ENCODE measurements at places on chromosomes 11 and 22.

GRCh38 chr22:24290459-24290858, 19.8 kb downstream of the SPECC1L start:
- no peak for DNase-seq

DNA sequence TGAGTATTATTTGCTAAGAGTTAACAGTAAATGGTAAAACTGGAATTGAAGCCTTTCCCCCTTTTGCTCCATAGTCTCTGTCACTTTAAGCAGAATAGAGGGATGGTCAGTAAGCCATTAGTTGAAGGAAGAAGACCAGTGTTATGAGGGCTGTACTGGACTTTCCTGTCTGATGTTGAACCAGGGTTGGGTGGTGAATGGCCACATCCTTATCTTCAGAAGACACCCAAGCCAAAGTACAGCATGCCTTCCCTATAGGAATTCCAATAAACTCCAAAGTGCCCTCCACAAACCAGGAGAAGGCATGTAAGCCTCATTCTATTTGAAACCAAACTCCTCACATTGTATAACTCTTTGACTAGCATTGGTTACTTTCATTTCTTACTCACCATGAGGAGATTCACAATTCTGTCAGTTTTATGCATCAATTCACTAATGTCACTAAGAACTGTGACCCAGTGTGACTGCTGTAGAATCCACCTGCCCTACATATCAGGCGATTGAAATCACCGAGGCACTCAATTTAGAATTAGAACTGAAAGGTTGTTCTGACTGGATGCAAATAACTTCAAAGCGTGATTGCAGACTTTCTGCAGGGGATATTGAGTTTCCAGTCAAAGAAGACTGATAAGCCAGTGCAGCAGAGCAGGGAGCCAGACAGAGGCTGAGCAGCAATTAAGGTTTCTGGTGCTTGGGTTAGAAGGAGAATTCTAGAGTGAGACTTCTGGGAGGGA, 107.1 kb upstream of the DDI1 start:
- no peak for DNase-seq

GRCh38 chr11:75560644-75561043, 1.4 kb upstream of the SERPINH1 start:
- DNase-seq: no peak

DNA sequence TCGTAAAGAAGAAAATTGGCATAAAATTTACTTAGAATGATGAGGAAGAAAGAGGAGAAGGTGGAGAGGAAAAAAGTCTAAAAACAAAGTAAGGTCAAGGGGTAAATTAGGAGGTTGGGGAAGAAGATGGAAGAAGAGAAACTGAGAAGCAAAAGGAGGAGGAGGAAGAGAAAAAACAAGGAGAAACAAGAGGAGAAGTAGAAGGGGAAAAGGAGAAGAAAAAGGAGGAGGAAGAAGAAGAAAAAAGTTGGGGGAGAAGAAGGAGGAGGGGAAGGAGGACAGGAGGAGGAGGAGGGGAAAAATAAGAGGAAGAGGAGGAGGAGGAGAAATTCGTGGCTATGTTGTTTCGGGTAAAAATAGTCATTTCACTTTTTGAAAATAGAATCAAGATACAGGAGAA, 42.4 kb downstream of the IL10RA start:
- no peak for DNase-seq

DNA sequence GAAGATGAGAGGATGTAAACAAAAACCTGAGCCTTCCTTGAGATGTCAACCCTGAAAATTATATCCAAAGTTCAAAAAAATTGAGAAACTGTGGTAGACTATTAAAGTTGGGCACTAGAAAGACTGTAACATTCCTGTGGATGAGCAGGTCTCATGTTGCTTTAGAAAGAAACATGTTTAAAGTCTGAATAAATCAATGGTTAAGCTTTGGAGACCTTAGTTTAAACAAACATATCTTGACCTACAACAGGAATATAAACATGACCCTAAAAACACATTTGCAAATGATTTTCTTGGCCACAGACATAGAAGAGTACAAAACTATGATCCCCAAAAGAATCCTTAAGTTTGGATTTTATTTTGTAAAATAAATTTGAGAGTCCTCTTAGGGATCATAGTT, 38.1 kb upstream of the PCF11 start:
- no peak for DNase-seq

DNA sequence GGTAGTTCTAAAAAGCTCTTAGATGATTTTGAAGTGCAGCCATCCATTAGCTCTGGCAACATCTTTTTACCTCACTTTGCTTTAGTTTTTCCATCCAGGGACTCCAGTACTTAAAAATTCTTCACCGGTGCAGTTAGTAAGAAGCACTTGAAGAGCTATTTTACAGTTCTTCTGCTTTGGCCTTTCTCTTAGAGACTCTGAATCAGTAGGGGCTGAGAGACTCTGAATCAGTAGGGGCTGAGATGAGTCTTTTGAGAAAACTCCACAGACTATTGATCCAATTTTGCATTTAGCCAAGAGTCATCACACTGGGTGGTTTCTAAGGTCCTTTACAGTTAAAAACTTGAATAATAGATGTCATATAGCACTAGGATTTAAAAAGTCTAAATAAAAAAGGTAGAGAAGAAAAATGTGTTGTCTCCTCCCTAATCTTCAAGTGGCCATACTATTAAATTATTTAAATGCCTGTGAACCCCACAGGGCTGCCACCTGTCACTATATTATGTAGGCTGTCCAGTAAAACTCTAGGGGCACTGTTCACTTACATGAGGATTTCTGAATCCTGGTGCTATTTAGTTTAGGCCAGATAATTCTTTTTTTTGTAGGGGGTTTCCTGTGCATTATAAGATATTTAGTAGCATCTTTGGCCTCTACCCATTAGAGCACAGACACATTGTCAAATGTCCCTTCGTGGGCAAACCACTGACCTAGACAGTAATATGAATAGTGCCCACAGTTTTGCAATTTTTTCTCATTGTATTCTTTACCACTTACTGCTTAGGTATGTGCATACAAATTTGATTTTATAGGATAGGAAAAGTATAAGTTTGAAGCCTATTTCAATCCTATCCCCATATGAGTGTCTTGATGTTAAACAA, 26.3 kb upstream of the HIKESHI start:
- DNase-seq: no peak

- no peak for DNase-seq
These were observed 4.8 kb downstream of the BEST1 start for GRCh38 chr11:61954851-61955421.

DNA sequence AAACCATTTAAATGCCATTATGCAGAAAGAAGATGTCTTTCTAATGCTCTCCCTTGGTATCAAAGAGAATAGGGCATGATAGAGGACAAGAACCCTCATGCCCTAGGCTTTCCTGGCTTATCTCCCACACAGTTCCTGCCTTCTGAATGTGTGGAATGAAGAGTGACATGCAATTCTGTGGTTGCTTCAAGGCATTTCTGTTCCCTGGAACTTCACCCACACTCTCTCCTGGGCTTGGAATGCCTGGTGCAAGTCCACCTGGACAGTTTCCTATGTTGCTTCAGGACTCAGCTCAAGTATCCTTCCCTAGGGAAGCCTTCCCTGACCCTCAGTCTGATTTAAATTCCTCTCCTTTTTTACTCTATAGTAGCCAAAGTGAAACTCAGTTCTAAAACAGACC, 53.8 kb upstream of the DRD2 start:
- DNase-seq: no peak

DNA sequence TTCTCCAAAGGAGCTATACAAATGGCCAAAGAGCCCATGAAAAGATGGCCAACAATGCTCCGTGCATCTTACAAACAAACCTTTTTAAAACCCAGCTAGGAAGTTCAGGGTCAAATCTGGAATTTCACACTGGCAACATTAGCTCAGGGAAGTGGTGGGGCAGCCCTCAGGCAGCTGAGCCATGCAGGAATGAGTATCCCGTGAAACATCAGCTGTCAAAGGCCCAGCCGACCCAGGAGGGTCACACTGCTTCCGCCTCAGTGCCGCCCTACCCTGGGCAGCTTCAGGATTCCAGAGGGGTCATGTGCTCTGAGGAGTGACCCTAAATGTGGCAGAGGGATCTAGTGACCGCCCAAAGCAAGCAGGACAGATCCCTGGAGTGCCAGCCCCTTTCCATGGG, 73.4 kb downstream of the LINC01488 start:
- no peak for DNase-seq

- no peak for DNase-seq
These were observed 1.8 kb upstream of the TBC1D10A start for GRCh38 chr22:30328466-30329049.

Data from activated CD4-positive, alpha-beta T cell treated with anti-CD3 and anti-CD28 coated beads, Interleukin-2, amount 50 U/mL, for 24 hours (primary cell).